ENCODE measurements at places on chromosomes 16 and 17.
A peak's percentile ranks its signal among the peaks of the same experiment; 100 is the strongest.

DNA sequence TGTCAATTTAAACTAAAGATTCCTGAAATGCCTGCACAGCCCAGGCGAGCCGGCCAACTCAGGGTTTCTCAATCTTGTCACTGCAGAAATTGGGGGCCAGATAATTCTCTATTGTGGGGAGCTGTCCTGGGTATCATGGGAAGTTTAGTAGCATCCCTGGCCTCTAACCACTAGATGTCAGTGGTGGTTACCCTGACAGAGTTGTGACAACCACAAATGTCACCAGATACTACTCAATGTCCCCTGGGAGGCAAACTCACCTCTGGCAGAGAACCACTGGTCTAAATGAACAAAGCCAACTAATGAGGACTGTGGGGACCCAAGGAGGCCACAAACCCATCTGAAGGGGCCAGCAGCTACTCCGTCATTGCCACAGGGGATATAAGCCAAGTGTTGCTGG lies 90.9 kb downstream of the MYH11 start:
- DNase-seq: peak; percentile 40

DNA sequence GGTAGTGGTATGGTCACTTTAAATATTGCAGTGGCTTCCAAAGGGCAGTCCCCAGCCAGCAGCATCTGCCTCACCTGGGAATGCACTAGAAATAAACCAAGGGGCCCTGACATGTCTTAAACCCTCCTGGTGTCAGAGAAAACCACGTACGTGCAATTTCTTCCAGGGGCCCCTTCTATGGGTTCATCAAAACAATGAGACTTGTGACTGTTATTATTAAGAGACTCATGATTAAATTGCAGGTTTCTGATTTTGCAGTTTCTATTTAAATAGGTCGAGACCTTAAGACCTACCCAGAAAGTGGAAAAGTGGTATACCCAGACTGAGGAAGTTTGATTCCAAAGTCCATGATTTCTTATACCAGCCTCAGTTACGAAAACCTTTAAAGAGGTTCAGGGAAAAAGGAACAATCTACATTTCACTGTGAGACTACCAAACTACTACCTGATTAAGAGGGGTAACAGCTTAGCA lies 746 bp upstream of the POLG2 start:
- DNase-seq: no peak

DNA sequence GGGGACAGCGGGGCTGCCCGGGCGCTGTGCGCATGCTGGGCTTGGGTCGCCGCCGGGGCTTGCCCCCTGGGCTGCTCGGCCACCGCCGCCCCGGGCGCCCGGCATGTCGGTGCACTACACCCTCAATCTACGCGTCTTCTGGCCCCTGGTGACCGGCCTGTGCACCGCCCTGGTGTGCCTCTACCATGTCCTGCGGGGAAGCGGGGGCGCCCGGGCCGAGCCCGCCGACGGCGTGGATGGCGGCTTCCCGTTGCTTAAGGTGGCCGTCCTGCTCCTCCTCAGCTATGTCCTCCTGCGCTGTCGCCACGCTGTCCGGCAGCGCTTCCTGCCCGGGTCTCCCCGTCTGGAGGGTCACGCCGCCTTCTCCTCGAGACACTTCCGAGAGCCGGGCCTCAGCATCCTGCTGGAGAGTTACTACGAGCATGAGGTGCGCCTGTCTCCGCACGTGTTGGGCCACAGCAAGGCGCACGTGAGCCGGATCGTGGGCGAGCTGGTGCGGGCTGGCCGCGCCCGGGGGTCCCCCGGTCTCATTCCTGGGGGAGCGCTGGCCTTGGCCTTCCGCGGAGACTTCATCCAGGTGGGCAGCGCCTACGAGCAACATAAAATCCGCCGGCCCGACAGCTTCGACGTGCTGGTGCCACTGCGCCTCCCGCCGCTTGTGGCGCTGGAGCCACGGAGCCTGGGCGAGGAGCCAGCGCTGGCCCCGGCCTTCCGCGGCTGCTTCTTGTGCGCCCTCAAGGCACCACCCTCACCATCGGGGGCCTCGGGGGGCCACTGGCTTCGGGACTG lies 789 bp downstream of the ITPRIPL2 start:
- DNase-seq: no peak

GRCh38 chr17:28501421-28502284 lies 4.5 kb upstream of the FOXN1 start:
- no peak for DNase-seq

DNA sequence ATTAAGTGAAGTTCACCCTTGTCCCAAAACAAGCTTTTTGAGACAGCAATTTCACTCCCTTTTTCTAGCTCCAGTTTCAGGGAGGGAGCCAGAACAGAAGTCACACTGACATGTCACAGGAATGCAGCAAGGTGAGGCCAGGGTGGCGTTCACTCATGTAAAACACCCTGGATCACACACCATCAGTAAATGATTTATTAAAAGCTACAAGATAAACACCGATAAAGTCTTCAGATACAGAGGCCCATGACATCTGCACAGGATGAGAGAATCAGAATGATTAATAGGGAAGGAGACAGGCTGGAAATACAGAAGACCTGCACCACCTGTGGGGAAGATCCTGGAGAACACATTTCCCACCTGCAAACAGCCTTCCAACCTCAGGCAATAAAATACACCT lies 77.5 kb upstream of the DYNLRB2 start:
- DNase-seq: no peak

GRCh38 chr17:7440834-7441195 lies 1.5 kb downstream of the FGF11 start:
- no peak for DNase-seq

- DNase-seq: peak; percentile 31
Observed at GRCh38 chr17:39591958-39592954, 15.5 kb downstream of the NEUROD2 start.

DNA sequence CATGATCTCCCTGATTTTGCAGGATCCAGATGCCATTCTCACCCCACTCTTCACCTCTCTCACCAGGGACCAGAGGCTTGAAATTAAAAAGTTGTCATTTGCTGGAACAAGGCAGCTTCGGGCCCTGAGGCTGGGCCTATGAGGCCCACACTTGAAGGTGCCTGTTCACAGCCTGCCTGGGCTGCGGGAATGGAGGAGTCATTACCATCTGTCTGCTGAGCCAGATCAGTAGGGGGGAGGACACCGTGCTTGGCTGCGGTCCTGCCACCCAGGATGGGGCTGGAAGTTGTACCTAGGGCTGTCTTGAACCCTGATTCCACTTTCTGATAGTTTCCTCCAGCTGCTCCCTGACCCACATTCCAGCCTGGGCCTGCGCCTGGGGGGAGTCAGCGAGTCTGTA lies 208.3 kb upstream of the N4BP1 start:
- DNase-seq: no peak

All from CD4-positive, alpha-beta T cell treated with Interleukin-2 at 100 ng/mL for 4 hours (primary cell).